ENCODE measurements at places on chromosomes 16 and 17.

DNA sequence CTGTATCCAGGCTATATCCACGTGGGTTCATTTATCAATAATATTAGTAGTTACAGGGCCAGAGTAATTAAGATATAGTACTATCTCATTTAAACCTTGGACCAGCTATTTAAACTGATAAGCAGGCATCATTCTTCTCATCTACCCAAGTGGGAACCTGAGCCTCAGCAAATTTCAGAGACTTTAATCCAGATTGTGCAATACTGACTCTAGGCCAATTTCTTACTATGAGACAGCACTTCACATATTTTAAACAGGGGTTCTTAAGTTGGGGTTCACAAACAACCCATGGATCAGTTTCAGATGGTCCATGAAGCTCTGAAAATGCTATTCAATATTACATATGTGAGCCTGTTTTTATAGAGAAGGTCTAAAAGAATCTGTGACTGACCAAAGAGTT, 302.7 kb upstream of the PSMD7 start:
- no peak for DNase-seq

GRCh38 chr16:12315330-12316136, 339.0 kb downstream of the SNX29 start:
- DNase-seq, result no peak

- DNase-seq, result no peak
These were observed 46.2 kb downstream of the MIS12 start for GRCh38 chr17:5532581-5532980.

- DNase-seq, result no peak
These were observed 27.5 kb downstream of the OMG start for GRCh38 chr17:31269578-31269983.

DNA sequence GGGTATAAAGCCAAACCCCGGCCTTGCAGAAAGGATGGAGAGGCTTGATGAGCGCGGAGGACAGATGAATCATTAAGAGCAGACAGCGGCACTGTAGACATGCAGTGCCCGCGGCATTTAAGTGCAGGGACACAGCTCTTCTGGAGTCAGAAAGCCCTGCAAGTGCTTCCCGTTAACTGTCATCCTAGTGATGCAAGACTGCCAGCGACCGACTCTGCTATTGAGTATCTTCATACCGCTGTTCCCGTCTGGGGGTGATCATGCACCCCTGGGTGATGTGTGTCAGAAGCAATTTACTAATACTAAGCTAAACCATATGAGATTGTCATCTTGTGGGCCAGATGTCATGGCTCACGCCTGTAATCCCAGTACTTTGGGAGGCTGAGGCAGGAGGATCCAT, 101.0 kb downstream of the ABCC6 start:
- DNase-seq, result no peak

GRCh38 chr16:79204486-79204885, 396.1 kb downstream of the MAF start:
- no peak for DNase-seq

GRCh38 chr16:88878967-88879787, 12.7 kb upstream of the PABPN1L start:
- no peak for DNase-seq

GRCh38 chr16:70410734-70411133, 28.2 kb downstream of the ST3GAL2 start:
- no peak for DNase-seq

DNA sequence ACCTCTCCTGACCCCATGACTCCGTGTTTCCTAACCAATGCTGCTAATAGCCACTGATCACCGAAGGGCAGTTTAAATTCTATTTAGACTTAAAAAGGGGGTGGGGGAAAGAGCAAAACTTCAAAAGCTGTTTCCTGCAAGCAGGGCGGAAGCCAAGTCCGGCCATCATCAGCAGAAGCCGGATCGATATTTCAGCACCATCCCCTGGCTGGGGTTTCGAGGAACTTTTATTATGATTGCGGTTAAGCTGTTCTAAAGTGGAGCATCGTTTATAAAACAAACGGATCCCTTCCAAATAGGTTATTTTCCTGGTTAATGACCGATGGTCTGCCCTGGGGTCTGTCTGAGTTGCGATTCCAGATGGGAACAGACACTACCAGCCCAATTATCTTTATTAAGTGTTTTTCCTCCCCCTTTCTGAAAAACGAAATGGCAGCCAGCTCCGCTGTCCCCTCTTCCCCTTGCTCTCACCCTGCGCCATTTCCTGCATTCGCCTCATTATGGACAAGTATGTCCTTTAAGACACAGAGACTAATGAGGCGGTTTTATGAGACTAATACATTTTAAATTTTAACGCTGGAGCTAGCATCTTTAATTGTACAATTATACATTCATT, 76.1 kb upstream of the IRX3 start:
- no peak for DNase-seq

DNA sequence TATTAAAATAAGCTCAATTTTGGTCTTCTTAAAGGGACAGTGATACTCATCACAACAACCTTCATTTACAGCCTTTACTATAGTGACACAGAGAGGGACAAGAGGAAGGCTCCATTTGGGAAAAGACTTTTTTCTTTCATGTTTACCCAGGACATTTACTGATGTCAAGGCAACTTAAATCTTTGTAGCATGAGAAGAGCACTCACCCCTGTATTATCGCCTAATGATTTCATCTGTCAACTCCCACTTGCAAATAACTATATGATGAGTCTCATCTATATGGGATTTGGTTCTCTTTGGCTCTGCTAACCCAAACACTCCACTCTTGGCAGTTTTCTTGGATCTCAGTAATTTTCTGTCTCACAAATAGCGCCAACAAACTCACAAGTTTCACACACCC, 24.1 kb downstream of the BLMH start:
- no peak for DNase-seq

GRCh38 chr17:62678214-62678919, 50.9 kb downstream of the MRC2 start:
- no peak for DNase-seq

DNA sequence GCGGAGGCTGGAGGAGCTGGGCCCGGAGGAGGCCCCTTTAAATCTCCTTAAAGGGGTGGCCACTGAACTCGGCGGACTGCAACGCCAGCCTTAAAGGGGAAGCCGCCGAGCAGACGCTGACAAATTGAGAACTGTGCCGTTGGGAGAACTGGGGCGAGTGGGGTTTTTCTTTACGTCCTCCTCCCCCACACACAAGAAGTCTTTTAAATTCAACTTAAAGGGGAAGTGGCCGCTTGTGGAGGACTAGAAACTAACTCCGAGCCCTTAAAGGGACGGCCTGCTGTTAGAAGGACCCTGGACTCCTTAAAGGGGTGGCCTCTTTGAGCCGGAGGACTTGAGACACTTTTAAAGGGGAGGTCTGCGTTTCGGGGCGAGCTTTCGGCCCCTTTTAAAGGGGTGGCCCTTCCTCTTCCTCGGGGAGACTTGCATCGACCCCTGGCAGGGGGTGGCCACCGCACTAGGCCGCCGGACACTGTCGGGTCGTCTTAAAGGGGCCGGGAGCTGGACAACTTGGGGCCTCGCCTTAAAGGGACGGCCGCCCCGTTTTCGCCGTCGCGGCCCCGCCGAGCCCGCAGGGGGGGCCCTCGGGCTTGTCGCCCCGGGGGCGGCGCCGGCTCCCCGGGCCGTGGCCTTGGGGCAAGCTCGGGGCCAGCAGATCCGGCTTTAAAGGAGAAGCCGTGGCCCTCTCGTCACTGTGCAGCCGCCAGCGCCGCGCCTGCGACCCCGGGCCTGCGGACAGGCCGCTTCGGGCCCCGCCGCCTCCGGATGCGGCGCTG, 688 bp downstream of the FBRS start:
- no peak for DNase-seq

- no peak for DNase-seq
These were observed 3.7 kb downstream of the ELOB start for GRCh38 chr16:2773188-2773968.

DNA sequence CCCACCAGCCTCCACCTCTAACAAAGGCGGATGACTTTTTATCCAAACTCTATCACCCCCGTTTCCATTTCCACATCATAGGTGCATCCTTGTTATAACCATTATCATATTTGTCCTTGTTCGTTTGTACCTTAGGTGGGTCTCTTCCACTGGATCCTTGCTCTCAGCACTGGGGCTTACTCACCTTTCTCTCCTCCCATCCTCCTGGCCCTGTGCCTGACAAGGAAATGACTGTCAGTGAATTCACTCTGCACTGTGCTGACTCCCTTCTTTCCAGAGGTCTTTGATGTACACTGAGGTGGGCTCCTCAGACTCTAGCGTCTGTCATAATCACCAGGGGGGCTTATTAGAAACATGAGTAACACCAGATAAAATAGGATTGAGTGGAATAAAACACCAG, 3.1 kb downstream of the GSG1L2 start:
- no peak for DNase-seq

GRCh38 chr17:6941989-6942388, 53.9 kb upstream of the ALOX12 start:
- DNase-seq, result no peak

GRCh38 chr16:65410801-65411200, 288.9 kb upstream of the CDH11 start:
- no peak for DNase-seq
